ENCODE measurements at places on chromosomes 13 and 19.

DNA sequence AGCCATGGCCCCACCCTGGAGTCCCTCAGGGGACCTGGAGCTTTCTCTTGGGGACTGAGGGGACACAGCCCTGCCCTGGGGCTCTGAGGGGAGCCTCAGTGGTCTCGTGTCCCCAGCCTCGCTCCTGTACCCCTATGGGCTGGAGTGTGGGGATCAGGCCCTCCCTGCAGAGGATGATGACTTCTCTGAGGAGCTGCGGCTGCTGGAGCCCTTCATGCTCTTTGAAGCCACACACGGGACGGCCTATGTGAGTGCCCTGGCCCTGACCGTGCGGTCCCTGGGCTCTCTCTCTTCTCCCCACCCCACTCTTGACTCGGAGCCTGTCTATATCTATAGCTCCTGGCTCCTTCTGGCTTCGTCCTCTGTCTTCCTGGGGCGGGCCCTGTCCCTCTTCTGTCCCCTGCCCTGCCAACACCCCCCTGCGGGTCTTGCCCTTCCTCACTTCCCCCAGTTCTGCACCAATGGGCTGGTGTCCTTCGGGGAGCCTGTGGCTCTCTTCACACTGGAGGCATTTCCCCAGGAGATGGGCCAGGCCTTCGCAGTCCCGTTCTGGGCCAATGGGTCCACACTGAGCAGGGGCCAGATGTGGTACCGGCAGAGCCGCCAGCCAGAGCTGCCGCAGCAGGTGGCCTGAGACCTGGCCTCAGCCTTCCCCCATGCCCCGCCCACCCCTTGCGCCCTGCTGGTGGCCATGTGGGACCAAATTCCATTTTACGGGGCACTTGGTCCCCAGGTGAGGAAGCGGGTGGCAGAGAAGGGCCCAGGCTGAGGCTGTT lies 33.1 kb downstream of the HPN start:
- DNase-seq = no peak

GRCh38 chr19:42335971-42336370 lies 10.5 kb downstream of the MEGF8 start:
- DNase-seq = no peak

GRCh38 chr13:59016250-59016649 lies 1147.5 kb downstream of the DIAPH3 start:
- no peak for DNase-seq

- no peak for DNase-seq
These were observed 624.4 kb upstream of the ARGLU1 start for GRCh38 chr13:107192289-107192688.

DNA sequence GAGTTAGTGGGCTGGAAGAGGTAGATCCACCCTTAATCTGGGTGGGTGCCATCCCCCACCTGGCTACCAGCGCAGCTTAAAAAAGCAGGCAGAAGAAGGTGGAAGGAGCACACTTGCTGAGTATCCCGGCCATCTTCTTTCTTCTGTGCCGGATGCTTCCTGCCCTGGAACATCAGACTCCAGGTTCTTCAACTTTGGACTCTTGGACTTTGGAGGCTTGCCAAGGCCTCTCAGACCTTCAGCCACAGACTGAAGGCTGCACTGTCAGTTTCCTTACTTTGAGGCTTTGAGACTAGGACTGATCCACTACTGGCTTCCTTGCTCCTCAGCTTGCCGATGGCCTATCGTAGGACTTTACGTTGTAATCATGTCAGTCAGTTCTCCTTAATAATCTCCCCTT lies 127.6 kb upstream of the GPC6 start:
- no peak for DNase-seq

DNA sequence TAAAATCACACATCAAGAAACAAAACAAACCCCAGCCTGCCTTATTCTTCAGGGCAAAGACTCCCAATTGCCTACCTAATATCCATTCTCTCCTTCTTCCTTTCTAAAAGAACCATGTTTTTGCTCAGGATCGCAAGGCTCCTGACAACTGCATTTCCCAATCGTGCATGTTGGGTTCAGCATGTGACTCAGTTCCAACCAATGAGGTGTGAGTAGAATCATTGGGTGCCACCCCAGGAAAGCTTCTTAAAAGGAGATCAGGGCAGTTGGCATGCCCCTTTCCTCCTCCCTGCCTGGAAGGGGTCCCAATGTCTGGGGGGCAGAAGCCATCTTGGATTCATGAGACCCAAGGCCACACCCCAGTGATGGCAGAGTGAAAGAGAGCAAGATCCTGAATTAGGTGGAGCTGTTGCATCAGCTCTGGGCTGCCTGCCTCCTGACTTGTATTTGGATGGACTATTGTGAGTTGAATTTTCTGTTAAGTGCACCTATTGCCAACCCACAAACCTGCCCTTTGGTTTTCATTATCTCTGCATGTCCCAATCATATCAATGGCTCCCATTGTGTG lies 26.0 kb upstream of the UBAC2 start:
- DNase-seq = no peak

DNA sequence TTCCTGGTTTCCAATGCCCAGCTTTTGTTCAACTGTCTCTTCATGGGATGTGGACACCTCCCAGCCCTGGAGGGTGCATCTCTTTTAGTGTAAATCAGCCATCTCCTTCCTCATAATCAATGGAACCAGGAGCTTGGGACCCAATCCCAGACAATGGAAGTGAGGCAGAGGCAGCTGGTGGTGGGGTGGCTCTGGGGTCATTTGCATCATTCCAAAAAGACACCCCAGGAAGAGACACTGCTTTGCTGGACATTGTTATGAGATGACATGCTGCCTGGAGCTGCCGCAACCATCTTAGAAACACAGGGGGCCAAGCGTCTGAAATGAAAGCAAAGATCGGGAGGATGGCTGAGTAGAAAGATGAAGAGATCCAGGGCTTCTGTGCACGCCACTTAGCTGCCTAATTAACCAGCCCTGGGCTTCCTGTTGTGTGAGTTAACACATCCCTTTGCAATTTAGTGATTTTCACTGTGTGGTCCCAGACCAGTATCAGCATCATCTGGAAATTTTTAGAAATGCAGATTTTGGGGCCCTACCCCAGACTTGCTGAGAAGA lies 36.1 kb downstream of the IRS2 start:
- DNase-seq = no peak

DNA sequence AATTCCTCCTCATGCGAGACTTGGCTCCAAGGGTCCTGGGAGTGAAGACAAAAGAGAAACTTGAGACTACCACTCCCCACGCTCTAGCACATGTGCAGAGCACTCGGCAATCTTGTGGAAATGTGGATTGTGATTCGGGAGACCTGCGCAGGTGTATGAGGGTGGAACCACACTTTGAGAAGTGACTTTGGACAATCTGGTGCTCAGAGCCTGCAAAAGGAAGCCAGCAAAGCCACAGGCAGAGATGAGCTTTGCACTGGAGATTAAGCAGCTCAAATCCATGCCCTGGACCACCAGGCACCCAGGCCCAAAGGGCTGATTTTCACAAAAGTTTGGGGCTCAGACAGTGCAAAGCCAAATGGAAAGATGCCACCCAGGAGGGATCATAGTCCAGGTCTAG lies 162.5 kb upstream of the TSHZ3 start:
- DNase-seq = no peak
